Cardiac fibroblast (primary cell): ENCODE measurements at places on chromosomes 7 and 10.

DNA sequence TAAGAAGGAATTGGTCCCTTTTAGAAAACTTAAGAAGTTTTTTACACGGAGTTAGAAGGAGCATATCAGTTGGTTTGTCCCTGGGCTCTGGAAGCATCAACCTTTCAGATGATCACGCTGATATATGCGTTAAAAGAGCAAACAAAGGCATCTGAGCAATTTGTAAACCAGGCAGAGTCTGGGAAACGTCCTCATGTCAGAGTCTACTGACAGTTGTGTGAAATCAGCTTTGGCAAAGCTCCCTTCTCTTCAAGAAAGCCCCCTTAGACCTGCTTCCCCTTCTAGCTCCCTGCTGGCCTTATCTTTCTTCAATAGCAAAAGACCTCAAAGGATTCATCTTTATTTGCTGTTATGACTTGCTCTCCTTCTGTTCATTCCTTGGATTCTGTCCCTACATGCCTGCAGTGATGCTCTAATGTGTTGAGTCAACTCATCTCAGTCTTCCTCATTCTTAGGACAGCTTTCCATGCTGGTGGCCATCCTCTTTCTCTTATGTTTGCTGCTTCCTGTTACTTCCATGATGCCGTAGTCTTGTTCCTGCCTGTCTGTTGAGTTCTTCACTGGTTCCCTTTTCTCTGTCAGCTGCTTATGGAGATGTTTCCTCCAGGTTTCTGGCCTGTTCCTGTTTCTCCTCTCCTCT, 106.5 kb upstream of the BMPER start:
- no peak for DNase-seq

GRCh38 chr7:25117226-25118047, 7.6 kb downstream of the CYCS start:
- no peak for DNase-seq

DNA sequence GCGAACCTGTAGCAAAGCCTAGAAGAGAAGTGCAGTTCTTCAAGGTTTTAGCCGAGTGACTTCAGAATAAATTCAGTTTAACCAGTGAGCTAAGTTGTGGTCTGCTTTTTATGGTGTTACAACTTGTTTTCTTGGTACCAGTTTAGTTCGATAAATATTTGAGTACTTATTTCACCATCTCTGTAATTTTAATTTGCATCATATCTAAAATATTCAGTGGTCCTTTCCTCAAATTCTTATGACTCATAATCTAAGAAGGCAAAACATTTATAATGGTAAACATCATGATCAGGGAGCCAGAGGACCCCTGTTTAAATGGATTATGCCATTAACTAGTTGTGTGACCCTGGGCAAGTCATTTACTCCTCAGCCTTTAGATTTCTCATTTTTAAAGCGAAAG, 4.1 kb upstream of the BMPER start:
- no peak for DNase-seq

DNA sequence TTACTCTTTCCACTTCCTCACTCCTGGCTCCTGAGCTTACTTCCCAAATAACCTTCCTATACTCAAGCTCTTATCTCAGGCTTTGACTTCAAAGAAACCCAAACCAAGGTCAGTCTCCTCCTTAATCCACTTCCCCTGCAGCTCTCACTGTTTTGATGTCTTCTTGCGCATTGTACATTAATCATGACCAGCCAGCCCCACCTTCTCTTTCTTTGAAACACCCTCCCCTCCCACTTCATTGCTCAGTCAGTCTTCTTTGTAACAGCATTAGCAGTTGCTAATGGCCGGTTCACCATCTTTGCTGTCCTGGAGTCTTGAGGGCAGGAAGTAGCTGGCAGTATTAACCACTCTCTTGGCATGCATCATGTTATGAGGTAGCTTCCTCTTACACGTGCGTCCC, 57.9 kb upstream of the CHCHD3 start:
- DNase-seq, result no peak

DNA sequence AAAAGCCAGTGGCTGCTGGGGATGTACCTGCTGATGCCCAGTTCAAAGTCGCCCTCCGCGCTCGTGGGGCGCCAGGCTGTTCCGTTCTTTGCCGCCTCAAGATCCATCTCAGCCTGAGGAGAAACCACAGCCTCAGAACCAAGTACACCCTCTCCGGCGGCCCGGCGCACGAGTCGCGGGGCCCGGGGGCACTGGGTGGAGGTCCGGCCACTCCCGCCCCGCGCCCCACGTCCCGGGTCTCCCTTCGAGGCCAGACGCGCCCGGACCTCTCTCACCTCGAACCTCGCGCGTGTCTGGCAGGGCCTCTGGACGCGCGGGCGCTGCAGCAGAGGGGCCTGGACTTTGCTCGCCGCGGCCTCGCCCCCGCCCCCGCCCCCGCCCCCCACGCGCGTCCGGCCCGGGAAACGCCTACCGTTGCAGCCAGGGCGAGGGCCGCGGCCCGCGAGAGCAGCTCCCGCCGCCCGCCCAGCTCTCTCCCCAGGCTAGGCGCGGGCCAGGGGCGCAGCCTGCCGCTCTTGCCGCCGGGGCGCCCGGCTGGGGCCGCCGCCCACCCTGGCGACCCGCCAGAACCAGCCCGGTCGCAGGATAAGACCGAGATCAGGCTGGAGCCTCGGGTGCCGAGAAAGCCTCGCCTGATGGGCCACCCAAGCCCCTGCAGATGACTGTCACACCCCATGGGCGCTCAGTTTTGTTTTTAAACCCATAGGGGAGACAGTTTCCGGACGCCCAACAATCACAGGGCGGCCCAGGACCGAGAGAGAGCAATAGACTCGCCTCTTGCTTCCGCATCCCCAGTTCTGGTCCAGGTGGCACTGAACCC, at the start of gene ABCB4:
ABCB4 (minus strand) TSS at position 322 of the 820 bp plus-strand sequence; CDS start at position 107, 215 bp downstream.
- DNase-seq, result no peak

DNA sequence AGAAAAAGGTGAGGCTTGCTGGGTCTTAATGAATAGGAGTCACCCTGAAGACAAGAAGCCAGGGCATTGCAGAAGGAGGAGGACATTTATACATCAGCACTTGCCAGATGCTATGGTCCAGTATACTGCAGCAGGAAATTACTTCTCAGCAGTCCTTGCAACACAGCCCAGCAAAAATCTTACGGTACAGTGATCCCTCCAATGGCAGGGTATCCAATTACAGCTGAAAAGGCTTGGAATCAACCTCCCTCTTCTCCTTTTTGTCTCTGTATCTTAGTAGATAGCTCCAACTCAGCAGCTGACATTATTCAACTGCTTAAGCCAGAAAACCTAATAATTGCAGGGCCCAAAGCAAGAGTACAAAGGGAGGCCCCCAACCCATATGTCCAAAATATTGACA, 128.3 kb upstream of the COBL start:
- DNase-seq, result no peak

DNA sequence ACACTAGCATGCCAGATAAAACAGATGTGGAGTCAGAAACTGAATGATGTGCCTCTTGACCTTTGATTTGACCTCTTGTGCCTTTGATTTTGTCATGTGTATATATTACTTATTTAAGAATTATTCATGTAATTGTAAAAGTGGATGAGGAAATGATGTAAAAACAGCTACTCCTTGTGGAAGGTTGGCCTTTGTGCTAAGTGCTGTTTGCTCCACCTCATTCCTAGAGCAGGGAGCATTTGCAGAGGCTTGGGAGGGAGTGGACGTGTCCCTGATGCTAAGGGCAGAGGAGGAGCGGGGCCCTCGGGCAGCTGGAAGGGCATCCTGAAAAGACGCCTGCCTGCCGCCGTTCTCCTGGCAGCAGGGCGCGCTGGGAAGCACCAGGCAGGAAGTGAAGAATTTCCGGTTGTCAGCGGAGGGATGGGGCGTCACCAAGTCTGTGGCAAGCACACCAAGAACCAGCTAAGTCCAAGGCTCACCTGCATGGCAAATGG, 197.6 kb upstream of the ZNF32 start:
- DNase-seq, result peak; percentile 70

DNA sequence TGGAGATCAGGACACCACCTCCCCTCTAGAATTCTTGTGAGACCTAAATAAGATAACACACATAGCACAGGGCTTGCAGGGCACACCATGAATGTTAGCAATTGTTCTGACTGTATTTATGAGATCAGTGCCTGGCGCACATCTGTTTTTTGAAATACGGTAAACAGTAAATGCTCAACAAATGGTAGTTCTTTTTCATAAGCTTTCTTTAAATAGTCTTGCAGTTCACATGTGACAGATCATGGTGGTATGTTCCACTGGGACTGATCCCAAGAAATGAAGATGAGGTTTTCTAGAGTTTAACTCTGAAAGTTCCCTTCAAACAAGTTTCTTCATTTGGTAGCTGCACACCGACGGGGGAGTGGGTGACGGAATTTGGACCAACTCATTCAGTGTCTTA, 34.8 kb downstream of the CREB5 start:
- no peak for DNase-seq

GRCh38 chr10:110834629-110835301, 37.0 kb upstream of the PDCD4 start:
- DNase-seq, result peak; percentile 48
